Stimulated activated CD8-positive, alpha-beta memory T cell treated with anti-CD3 and anti-CD28 coated beads, Interleukin-4, amount 100 ng/mL, for 4 hours (primary cell): ENCODE measurements at places on chromosomes 11 and 22.

GRCh38 chr11:112605093-112605666, 344.5 kb upstream of the PLET1 start:
- DNase-seq, result no peak

GRCh38 chr11:44572884-44573283, 7.4 kb downstream of the CD82 start:
- DNase-seq, result no peak

GRCh38 chr11:74720596-74721478, 10.4 kb downstream of the CHRDL2 start:
- DNase-seq, result no peak

GRCh38 chr11:7417328-7417727, 68.0 kb upstream of the OLFML1 start:
- no peak for DNase-seq

- no peak for DNase-seq
Measured at GRCh38 chr22:29517215-29517908, 36.2 kb downstream of the THOC5 start.

GRCh38 chr22:23791738-23792645, 5.2 kb downstream of the SMARCB1 start:
- no peak for DNase-seq

DNA sequence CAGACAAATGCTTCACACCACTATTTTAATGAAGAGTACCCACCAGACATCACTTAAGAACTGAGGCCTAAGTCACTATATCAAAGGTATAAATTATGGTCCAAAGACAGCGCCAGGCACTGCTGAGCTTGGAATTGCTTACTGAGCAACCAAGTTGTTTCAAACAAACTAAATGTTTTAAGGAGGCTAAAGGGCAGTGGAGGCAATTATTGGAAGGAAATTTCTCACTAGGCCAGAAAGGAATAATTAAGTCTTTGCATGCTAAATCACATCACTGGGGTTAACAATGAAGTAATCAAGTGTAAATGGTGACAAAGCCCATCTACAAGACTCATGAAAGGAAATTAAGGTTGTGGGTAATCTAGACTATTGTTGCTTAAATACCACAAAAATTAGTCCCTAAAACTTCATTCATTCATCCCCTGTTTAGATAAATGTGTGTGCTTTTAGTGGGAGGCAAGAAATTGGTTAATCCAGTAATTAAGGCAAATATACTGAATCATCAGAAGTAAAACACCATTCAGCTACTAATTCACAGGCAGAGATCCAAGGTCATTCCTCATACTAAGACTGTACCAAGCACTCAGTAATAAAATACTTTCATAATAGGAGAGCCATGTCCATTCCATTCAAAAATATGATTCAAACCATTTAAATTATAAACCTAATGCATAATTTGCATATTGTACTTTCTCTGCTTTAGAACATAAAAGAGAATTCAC, 21.2 kb downstream of the LGR4 start:
- no peak for DNase-seq

- DNase-seq, result no peak
Measured at GRCh38 chr11:65786786-65787636, at the start of gene OVOL1. Gene OVOL1 (plus strand): TSS chr11:65787063. CDS start chr11:65787374, 311 bp downstream.

DNA sequence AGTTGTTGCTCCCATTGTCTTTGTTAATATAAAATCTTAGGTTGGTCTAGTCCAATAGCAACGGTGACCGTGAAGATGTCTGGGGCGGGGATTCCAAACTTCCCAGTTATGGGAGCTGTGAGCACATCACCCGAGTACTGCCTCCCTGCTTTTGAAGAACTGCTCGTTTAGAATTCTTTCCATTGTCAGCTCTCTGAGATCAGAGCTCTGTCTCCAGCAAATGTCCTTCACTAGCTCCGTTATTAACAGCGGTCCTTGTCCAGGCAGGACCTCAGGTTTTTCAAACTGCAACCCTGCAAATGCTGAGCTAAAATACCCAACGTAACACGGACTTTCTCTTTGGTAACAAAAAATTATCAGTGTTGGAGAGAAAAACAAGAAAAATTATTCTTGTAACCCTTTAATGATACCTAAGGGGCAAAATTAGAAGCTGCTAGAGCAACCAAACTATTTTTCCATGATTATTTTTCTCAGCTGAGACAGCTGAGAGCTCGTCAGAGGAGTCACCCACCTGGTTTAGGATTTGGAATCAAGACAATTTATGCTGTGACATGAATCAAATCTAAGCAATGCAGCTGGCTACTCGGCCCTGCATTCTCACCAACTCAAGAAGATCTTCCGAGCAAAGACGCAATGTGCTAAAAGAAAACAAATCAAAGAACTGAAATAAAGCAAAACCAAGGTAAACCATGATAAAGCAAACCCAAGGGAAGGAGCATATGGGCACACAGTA, 15.1 kb upstream of the EFCAB6 start:
- DNase-seq, result no peak

DNA sequence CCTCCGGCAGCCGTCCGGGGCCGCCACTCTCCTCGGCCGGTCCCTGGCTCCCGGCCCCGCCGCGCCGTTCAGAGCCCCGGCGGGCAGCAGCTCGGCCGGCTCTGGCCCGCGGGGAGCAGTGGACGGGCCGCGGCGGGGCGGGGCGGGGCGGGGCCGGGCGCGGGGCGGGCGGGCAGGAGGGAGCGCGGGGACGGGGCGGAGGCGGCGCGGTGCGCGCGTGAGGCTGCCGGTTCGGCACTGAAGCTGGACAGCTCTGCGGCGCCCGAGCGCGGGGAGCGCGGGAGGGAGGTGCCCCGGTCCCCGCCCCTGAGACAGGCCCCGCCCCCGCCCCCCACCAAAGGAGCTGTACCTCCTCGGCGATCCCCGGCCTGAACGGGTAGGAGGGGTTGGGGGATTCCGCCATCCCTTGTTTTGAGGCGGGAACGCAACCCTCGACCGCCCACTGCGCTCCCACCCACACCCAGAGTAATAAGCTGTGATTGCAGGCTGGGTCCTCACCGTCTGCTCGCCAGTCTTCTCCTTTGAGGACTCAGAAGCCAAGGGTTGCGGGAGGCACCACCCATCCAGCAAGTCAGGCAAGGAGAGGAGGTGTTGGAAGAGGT, at the start of gene DRD2:
Gene DRD2, minus strand, starts transcription at position 239 of the 602 bp plus-strand sequence. CDS start 50,747 bp downstream, outside the sequence.
- no peak for DNase-seq
